Testis (tissue), 5 donors: ENCODE measurements at places on chromosomes 16 and 17. TPM values are rescaled to one million over a fixed set of nuclear protein-coding genes. Genes with fewer than 3 reads are reported as not detected.

CRHR1 gene
- polyA plus RNA-seq = 0.55 TPM

ATP5PD gene
- 190 TPM for polyA plus RNA-seq

SLX4 gene
- 25.9 TPM for polyA plus RNA-seq

G6PC3 gene
- polyA plus RNA-seq = 109 TPM

RRN3 gene
- 31.0 TPM for polyA plus RNA-seq

MSLN gene
- 18.5 TPM for polyA plus RNA-seq

HOXB13 gene
- polyA plus RNA-seq = not detected

ESRP2 gene
- 30.6 TPM for polyA plus RNA-seq

HSD17B1 gene
- 7.1 TPM for polyA plus RNA-seq

AXIN2 gene
- polyA plus RNA-seq = 18.1 TPM

GAS7 gene
- 70.2 TPM for polyA plus RNA-seq

CENPT gene
- 108 TPM for polyA plus RNA-seq

TVP23A gene
- 1.7 TPM for polyA plus RNA-seq

KCNG4 gene
- not detected for polyA plus RNA-seq

NPIPA3 gene
- 1.9 TPM for polyA plus RNA-seq

ARSG gene
- polyA plus RNA-seq = 7.4 TPM

GCGR gene
- polyA plus RNA-seq = 0.88 TPM

VASN gene
- polyA plus RNA-seq = 33.9 TPM

KLHL10 gene
- 130 TPM for polyA plus RNA-seq

ADGRG1 gene
- polyA plus RNA-seq = 134 TPM

EPOP gene
- 18.6 TPM for polyA plus RNA-seq

EPN3 gene
- polyA plus RNA-seq = 6.3 TPM

SNX20 gene
- 2.1 TPM for polyA plus RNA-seq

ORC6 gene
- 28.2 TPM for polyA plus RNA-seq

C16orf86 gene
- polyA plus RNA-seq = 77.9 TPM

PDILT gene
- polyA plus RNA-seq = 26.8 TPM

CCL5 gene
- polyA plus RNA-seq = 16.2 TPM

ARL4D gene
- polyA plus RNA-seq = 48.2 TPM

CUEDC1 gene
- 13.3 TPM for polyA plus RNA-seq

EFNB3 gene
- polyA plus RNA-seq = 3.5 TPM

GLIS2 gene
- 15.0 TPM for polyA plus RNA-seq

HOXB6 gene
- polyA plus RNA-seq = 3.0 TPM

CFAP20 gene
- 98.6 TPM for polyA plus RNA-seq

C1QTNF1 gene
- 22.5 TPM for polyA plus RNA-seq

KRTAP9-4 gene
- polyA plus RNA-seq = not detected

SDR42E1 gene
- 10.1 TPM for polyA plus RNA-seq

RNF166 gene
- polyA plus RNA-seq = 18.3 TPM

C16orf89 gene
- polyA plus RNA-seq = 10.8 TPM

USP31 gene
- 23.3 TPM for polyA plus RNA-seq

GPR142 gene
- polyA plus RNA-seq = 0.51 TPM

DBNDD1 gene
- polyA plus RNA-seq = 2.3 TPM

PRCD gene
- polyA plus RNA-seq = 4.6 TPM

TEDC2 gene
- polyA plus RNA-seq = 7.7 TPM

NSMCE1 gene
- polyA plus RNA-seq = 135 TPM

HSD17B2 gene
- polyA plus RNA-seq = not detected

KRTAP17-1 gene
- polyA plus RNA-seq = not detected

CDH8 gene
- 0.83 TPM for polyA plus RNA-seq

NT5C gene
- polyA plus RNA-seq = 22.2 TPM

PSMC5 gene
- 269 TPM for polyA plus RNA-seq

ABCC11 gene
- polyA plus RNA-seq = 24.1 TPM

SAMD14 gene
- 5.2 TPM for polyA plus RNA-seq

SMURF2 gene
- 50.0 TPM for polyA plus RNA-seq

IL34 gene
- polyA plus RNA-seq = 7.9 TPM

CDT1 gene
- 11.9 TPM for polyA plus RNA-seq

SLC13A2 gene
- 0.44 TPM for polyA plus RNA-seq

UNC45B gene
- 2.2 TPM for polyA plus RNA-seq

MYL11 gene
- 18.5 TPM for polyA plus RNA-seq
